GM13977 (cell line): ENCODE measurements at places on chromosomes 16 and 17.

DNA sequence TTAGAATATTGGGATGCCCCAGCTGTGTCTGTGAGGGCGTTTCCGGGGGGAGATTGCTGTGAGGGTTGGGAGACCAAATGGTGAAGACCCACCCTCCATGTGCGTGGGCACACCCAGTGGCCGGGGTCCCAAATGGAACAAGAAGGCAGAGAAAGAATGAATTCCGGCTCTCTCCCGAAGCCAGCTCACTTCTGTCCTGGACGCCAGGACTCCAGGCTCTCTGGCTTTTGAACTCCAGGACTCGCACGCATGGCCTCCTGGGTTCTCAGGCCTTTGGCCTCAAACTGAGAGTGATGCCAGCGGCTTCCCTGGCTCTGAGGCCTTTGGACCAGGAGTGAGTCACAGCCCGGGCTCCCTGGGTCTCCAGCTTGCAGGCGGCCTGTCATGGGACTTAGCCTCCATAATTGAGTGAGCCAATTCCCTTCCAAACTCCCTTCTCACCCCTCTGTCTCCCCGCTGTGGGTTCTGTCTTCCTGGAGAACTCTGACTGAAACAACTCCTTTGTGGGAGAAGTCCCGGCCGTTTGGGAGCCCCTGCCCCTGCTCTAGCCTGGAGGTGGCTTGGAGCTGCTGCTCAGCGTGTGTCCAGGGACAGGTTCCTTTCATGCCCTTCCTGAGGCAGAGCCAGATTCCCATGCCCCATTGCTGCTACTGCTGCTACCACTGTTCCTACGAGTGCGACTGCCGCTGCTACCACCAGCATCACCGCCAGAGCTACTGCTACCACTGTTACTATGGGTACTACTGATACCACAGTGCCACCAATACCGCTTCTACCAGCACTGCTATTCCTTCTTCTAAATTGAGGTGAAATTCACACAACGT is 49.8 kb upstream of the CBX4 start:
- no peak for DNase-seq

- DNase-seq: no peak
Measured at GRCh38 chr16:48850097-48850770, 240.3 kb upstream of the N4BP1 start.

GRCh38 chr16:17930280-17930679 is 406.3 kb downstream of the NPIPA8 start:
- DNase-seq: no peak

DNA sequence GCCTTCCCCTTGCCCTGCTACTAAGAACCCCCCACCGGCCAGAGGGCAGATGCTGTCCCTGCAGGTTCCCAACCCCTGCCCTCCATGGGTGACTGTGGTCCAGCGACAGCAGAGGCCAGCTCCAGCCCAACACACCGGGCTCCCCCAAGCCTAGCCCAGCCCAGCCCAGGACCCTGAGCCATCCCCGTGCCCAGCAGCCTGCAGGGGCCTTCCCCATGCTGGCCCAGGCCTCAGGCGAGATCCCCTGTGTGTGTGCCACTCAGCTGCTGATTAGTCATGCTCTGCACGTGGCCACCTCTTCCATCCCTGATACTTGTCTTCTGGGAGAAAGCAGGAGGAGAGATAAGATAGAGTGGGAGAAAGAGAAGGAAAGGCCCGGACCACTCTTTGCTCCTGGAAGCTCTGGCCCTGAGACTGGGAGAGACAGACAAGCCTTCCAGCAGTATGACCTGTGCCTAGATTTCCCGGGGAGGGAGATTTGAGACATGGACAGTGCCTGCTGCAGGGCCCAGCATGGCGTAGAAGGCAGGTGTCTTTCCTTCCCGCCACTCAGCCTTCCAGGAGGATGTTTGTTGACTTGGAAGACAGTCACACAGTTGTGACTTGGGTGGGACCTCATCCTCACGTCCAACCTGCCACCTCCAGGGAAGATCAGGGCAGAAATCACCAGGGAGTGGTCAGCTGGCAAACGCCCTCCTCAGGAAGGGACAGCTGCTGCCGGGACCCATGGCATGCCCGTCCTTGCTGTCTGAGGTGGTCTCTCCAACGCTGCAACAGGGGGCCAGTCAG is 41.3 kb upstream of the RASD1 start:
- no peak for DNase-seq
